ENCODE measurements at places on chromosomes 5 and 9.

DNA sequence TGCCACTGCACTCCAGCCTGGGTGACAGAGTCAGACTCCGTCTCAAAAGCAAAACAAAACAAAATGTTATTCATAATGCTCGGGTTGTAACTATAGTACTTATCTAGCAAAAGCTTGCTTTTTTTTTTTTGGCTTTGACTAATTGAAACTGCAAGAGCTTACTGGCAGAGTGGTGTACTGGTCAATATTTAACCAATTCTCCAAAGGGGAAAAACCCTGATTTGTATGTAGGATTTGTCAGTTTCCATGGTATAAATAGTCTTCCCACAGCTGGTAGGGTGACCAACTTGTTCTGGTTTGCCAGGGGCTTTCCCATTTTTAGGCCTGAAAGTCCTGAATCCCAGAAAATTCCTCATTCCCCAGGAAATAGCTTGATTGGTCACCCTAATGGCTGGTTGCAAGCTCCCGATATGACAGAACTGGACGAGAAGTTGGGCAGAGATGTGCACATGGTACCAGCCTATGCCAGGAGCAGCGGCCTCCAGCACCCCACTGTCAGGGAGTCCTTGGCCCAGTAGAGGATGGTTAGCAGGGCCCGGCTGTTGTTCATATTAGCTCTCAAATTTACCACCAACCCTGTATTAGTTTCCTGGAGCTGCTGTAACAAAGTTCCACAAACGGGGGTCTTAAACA lies 58.0 kb downstream of the FXN start:
- no peak for DNase-seq

DNA sequence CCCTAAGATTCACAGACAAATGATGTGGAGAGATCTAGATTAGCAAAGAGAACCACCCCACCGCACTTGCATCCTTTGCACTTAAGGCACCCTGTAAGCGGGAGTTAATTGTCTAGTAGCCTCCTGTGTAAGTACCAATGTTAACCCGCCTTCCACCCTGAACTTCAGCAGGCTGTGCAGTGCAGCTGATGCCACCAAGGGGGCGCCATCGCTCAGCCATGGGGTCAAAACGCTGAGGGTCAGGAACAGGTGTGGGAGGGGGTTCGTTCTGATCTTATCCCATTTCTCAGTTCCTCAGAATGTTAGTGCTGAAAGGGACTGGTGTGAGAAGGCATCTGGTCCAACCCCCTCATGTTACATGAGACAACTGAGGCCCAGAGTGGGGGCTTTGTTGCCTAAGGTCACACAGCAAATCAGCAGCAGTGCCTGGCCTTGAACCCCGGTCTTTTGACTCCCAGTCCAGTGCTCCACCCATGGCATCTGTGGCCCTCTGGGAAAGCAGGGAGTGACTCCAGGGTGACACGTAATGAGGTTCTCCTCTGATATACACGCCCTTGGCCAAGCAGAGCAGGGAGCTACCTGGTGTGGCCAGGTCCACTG lies 57.3 kb downstream of the CYFIP2 start:
- no peak for DNase-seq

DNA sequence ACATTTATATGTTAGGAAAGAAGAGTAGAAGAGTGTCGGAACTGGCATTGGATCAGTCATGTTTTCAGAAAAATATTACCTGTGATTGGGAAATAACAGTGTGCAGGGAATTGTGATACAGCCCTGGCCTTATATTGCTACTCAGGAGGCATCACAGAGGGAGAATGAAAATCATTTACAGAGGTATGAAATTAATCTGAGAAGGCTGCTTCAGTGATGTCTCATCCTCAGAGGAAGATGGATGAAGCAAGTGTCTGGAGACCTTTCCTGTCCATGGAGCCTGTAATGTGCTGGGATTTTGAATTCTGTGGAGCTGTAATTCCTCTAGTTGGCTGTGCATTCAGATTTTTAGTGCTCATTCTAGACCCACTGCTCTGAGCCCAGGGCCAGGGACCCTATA lies 3.8 kb downstream of the ACTBL2 start:
- DNase-seq = no peak

DNA sequence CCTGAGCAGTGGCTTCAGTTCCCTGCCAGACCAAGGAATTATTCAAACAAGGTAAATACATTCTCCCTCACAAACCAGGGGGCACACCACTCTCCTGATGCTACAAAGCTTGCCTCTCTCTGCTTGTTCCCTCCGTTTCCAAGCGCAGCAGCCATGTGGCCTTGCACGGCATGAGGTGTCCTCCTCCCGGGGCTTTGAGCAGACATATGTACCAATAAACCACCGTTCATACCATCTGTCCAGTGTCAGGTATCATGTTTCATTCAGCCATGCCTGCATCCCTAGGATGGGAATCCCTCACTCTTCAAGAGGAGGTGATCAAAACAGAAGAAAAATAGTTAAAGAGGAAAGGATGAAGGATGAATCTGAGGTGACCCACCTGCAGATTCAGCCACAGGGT lies 282.7 kb downstream of the ENC1 start:
- no peak for DNase-seq

GRCh38 chr5:143206196-143207053 lies 197.1 kb downstream of the NR3C1 start:
- no peak for DNase-seq

- no peak for DNase-seq
These were observed 23.2 kb downstream of the CDKN2A start for GRCh38 chr9:21970800-21971640.

GRCh38 chr9:88742483-88742882 lies 207.5 kb downstream of the NXNL2 start:
- DNase-seq = no peak

DNA sequence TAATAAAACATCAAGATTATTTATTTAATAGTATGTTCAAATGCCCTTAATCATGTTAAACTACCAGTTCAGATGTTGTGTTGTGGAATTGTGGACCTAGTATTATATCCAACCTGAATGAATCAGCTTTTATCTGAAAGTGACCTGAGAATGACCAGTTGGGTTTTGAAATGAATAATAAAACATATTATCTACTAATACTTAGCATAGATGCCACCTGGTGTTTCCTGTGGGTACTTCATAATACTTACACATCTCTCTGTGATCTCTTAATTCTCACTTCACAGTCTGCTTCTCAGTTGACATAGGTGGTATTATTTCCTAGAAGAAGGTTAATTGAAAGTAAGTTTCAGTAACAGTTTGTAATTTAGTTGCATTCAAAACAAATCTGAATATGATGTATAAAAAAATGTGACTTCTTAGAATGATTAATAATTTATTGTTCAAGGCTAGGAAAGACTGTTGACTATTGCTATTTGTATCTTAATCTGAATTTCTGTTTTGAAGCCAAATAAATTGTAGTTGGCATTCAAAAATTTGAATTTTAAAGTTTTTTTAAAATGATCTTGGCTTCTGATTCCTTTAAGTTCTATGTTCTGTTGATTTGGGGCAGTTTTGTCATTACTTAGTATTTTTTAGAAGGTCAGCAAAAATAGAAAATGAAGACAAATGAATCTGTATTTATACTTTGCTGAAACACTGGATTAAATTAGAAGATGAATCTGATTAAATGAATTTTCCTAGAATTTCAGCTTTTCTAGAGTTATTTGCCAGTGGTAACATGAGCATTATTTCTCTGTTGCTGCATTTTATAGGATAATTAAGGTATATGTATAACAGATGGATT lies 48.2 kb downstream of the KIF2A start:
- DNase-seq = peak; percentile 14

DNA sequence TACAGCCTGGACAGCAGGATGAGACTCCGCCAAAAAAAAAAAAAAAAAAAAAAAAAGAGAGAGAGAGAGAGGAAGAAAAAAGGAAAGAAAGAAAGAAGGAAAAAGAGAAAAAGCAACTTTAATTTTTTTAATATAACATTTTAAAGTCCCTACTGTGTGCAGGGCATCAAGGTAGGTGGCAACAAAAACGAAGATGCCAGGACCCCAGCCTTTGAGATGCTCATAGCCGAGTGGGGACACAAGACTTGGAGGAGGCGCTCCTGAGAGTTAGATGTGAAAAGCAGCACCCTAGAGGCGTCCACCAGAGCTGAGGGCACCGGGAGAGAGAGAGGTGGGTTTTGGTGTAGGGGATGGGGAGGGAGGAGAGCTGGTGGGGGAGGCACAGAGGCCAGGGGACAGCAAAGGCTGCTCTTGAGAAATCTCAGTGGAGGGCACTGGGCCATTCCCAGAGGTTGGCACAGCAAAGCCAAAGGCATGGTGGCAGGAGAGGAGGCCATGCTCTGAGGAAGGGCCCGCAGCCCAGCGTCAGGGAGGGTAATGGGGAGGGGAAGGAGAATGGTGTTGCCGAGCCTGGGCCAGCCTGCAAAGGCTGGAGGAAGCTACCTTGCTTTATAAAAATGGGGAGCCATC lies 135.6 kb downstream of the C9orf50 start:
- no peak for DNase-seq

- no peak for DNase-seq
These were observed 2.4 kb downstream of the LTC4S start for GRCh38 chr5:179795863-179796833.

- DNase-seq = no peak
These were observed 125.6 kb upstream of the NFIB start for GRCh38 chr9:14439555-14439954.

DNA sequence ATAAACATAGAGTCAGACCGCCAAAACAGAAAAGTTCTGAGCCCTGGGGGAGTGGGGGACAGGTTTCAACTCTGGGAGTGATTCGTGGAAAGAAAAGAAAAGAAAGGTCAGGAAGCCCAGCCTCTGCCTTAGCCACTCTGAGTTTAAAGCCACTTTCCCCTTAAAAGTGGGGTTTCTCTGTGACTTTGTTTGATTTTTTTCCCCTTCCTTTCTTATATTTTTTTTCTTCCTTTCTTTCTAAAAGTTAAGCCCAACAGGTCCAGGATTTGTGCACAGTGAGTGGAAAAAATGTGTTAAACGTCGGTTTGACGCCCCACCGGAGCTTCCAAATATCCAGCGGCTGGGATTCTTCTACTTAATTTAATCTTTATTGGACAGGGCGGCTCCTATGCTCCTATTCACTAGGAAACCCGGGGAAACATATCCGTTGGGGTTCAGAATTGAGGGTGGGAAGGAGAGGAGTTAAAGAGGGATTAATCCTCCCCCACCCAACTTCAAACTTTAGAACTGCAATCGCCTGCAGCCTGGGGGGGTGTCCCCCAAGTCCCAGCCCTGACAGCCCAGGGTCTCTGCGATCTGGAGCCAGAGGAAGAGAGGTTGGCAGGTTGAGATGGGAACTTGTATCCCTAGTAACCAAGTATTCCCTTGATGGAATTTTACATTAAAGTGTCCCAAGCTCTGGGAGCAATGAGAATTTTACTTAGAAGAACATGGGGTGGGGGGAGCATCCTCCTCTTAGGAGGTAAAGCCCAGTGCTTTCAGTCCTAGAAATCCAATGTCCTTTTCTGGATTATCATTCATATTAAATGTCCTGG lies 6.3 kb downstream of the NR2F1-AS1 start:
- DNase-seq = no peak

GRCh38 chr5:179079165-179079987 lies 19.2 kb downstream of the ZNF354C start:
- no peak for DNase-seq

DNA sequence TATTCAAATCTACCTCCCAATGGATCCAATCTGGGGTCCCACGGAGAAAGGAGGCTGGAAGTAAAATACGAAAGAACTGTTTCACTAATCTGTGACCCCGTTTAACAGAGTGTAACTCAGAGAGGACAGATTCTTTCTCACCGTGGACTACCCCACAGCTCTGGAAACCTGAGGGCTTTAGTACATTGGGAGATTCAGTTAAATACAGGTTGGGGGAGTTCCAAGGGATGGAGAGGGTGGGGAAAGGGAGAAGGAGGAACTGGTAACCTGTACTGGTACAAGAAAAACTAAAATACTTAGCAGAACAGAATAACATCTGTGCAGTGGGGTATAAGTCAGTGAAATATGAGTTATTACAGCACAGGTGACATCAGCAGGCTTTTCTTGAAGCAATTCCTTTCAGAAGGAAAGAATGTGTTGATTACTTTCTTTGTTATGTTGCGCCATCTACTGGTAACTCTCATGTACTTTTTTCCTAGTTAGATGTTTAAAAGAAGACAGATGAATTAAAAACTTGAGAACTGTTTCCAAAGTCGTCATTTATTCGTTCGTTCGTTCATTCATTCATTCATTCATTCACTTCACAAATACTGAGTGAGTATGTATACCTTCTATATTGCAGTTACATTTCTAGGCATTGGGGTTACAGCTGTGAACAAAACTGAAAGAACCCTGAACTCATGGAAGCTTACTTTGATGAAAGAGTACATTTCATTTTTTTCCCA lies 30.0 kb upstream of the STOM start:
- peak; percentile 68 for DNase-seq

- DNase-seq = no peak
These were observed 122.3 kb upstream of the POC5 start for GRCh38 chr5:75839547-75839946.

GRCh38 chr9:93259490-93260262 lies 75.7 kb downstream of the WNK2 start:
- no peak for DNase-seq

DNA sequence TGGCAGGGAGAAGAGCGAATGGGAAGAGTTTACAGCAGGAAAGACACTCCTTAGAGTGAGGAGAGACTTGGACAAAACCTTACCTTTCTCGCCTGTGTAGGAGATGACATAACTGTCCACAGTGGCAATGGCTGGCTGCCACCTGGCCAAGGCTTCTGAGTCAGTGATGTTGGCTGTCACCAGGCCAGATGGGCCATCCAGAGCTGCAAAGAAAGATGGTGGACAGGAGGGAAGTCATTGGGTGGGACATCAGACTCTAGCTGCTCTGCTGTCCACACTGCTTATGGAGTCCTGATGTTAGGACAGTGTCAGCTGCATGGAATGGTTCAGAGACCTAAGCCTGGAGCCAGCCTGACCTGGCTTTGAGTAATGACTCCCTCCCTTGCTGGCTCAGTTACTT lies 79.8 kb downstream of the TNC start:
- no peak for DNase-seq

- peak; percentile 4 for DNase-seq
These were observed 559.6 kb downstream of the CETN3 start for GRCh38 chr5:89849830-89850512.

DNA sequence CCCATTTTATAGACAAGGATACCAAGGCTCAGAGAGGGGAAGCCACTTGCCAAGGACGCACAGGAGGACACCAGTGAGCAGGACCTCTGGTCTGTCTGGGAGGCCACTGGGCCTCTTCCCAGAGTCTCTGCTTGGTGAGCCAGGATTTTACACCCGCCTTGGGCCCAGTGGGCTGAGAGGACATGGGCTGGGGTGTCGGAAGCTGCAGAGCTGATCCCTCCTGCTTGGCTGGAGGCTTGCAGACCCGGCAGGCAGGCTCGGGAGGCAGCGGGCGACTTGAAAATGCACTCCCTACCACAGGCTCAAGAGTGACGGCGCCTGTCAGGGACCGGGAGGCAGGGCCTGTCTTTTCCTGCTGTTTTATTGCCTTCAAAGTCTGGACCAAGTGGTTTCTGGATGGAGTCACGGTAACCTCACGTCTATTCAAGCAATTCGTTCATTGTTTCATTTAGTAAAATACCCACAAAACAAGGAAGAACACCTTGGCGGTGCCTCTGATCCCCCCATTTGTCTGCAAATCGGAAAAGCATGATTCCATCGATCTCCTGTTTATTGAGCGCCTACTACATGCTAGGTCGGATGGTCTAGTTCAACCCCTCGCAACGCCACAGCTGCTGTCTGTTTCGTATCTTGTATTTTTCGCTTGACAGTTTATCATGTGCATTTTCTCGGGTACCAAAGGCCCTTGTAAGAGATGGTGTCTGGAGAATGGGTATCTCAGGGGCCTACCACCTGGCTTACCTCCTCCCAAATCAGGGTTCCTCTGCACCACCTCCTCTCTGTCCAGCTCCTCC lies 108.1 kb upstream of the IER5L start:
- DNase-seq = no peak

- DNase-seq = no peak
These were observed 60.0 kb downstream of the SNX18 start for GRCh38 chr5:54577528-54577927.

GRCh38 chr9:7578951-7579350 lies 220.6 kb downstream of the DMAC1 start:
- DNase-seq = no peak

All from fibroblast of skin of left quadriceps (primary cell).